Stimulated activated CD8-positive, alpha-beta memory T cell treated with anti-CD3 and anti-CD28 coated beads, Interleukin-15, amount 100 ng/mL, for 48 hours (primary cell): ENCODE measurements at places on chromosomes 5 and 9.

GRCh38 chr9:93120846-93121315, 13.2 kb downstream of the NINJ1 start:
- DNase-seq: no peak

- no peak for DNase-seq
These were observed 3.2 kb downstream of the TNFAIP8 start for GRCh38 chr5:119358901-119359603.

- no peak for DNase-seq
These were observed 50.2 kb downstream of the PPP2R2B start for GRCh38 chr5:146828385-146828784.

GRCh38 chr5:177496727-177497291, 595 bp downstream of the PDLIM7 start:
- DNase-seq: no peak

DNA sequence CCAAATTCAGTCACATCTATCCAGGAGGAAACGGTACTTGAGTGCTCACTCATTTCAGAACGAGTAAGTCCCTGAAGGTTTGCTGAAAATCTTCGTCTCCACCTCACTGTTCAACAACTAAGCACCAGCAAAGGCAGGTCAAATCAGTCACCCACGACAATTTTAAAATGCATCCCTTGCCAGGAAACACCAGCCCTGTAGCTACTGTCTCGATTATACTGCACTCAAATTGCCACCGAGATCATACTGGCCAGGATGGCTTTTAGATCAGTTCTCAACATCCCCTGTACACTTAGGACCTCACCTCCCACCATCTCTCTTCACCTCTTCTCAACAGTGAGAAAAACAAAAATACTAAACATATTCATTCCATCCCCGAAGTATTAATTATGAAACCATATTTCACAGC, 298.6 kb downstream of the AGTPBP1 start:
- DNase-seq: no peak

GRCh38 chr9:94911986-94912635, 185.6 kb downstream of the AOPEP start:
- no peak for DNase-seq

- no peak for DNase-seq
These were observed 988.2 kb upstream of the ARRDC3 start for GRCh38 chr5:92371171-92371888.

- DNase-seq: no peak
These were observed 85.8 kb upstream of the IL6ST start for GRCh38 chr5:56080375-56081052.

DNA sequence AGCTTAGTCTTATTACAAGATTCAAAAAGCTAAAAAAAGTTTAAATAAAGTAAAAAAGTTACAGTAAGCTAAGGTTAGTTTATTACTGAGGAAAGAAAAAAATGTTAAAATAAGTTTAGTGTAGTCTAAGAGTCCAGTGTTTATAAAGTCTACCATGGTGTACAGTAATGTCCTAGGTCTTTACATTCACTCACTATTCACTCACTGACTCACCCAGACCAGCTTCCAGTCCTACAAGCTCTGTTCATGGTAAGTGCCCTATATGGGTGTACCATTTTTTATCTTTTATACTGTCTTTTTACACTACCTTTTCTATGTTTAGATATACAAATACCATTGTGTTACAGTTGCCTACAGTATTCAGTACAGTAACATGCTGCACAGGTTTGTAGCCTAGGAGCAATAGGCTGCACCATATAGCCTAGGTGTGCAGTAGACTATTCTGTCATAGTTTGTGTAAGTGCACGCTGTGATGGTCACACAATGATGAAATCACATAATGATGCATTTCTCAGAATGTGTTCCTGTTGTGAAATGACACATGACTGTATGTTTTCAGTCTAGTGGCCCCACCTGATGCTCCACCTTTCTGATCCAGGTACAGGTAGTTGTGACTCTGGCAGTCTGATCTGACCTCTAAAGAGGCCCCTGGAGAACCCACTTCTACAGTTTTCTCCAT, 45.7 kb downstream of the SNX18 start:
- DNase-seq: no peak

DNA sequence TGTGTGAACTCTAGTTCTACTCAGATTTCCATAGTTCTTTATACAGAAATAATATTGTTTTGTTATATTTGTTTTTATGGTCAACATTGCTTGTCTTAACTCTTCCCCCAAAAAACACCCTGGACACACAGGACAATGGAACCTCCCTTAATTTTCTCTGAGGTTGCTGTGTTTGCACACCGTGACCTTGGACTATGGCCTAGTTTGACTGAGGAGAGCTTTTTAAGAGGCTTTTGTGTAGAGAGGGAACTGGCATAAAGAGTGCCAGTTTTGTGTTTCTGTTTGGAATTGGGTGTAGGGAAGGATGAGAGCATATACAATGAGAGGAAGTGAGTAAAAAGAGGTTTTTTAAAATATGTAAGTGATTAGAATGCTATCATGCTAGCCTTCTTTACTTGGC, 101.1 kb upstream of the MEF2C start:
- DNase-seq: no peak

GRCh38 chr5:142900927-142901326, 130.8 kb downstream of the ARHGAP26 start:
- DNase-seq: no peak

DNA sequence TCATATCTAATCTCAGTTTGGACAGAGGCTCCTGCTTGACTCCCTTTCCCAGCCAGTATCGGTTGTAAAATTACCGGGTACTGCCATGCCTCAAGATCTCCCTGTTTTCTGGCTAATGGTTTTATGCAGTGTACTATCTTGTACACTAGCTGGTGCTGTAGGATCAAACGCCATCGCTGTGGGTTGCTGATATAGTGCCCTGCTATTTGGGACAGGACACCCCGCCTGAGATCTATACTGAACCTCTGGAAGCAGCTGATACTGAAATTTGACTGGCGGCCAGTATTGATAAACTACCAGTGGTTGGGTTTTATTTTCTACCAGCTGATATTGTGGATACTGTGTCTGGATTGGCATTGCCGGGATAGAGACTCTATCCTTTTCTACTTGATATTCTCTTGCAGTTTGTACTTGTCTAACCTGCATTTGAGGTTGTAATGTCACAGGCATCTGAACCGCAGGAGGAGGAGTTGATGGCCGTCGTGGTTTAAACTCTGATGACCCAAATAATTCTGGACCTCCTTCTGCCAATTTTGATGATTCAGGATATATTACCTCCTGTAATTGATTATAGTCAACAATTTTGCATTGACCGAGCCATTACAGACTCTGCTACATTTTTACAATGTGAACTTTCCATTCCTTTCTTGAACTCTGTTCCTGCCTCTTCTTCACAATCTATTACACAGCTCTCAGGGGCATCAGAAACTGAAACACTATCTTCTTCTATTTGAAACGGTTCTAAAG, 112.5 kb upstream of the LARP1 start:
- DNase-seq: no peak

- peak; percentile 13 for DNase-seq
These were observed at the start of gene RHOBTB3 for GRCh38 chr5:95730730-95731570. RHOBTB3 (plus strand) TSS chr5:95731336; CDS start chr5:95731683, 347 bp downstream.

DNA sequence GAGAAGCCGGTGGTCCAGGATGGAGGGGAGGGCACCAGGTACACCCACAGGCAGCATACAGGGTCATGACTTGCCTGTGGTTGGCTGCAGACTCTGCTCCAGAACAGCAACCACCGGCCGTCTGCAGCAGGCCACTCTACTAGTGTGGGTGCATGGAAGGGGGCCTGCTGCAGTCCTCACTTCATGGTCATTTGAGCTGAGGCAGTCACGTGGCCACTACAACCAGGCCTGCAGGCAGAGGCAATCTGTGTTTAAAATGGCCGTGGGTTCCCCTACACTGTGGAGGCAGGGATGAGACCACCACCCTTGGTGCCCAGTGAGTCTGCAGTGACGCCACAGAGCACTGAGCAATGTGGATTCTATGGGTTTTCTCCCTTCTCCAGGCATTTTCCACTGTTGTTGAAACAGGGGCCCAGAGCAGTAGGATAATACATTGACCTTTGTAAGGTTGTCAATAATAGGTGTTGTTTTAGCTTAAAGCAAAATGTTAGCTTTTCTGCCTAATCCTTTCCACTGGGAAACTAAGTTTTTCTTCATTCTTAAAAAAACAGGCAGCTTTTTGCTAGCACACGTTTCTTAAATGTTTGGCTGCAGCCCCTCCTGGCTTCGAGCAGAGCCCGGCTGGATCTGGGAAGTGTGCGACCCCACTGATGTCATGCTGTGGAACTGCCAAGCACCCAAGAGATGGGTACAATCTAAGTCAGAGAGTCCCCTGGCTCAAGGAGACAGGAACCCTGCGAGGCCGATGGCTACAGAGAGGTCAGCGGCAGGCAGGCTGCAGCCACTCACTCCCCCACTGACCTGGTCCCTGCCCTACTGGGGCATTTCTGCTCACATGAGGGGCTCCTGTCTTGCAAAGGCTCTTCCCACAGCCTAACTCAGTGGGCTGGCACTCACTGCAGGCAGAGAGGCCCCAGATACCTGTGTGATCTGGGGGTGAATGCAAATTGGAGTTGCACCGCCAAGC, 21.2 kb downstream of the GADD45G start:
- DNase-seq: no peak

DNA sequence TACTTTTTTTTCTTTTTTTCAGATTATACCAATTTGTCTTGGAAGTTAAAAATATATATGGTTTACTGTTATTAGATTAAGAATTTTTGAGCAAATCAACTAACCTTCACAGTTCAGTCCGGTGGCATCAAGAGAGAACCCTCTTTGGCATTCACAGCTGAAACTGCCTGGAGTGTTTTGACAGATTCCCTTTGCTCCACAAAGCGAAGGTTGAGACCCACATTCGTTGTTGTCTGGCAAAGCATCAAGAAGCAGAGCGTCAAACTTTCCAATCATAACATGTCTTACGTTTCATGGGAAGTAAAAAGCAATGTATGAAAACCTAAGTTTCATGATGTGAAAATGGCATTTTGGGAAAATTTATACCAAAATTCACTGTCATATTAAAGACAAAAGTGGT, 190.2 kb downstream of the SLC12A2 start:
- DNase-seq: no peak

- no peak for DNase-seq
These were observed 35.9 kb downstream of the KIF2A start for GRCh38 chr5:62341783-62342475.

DNA sequence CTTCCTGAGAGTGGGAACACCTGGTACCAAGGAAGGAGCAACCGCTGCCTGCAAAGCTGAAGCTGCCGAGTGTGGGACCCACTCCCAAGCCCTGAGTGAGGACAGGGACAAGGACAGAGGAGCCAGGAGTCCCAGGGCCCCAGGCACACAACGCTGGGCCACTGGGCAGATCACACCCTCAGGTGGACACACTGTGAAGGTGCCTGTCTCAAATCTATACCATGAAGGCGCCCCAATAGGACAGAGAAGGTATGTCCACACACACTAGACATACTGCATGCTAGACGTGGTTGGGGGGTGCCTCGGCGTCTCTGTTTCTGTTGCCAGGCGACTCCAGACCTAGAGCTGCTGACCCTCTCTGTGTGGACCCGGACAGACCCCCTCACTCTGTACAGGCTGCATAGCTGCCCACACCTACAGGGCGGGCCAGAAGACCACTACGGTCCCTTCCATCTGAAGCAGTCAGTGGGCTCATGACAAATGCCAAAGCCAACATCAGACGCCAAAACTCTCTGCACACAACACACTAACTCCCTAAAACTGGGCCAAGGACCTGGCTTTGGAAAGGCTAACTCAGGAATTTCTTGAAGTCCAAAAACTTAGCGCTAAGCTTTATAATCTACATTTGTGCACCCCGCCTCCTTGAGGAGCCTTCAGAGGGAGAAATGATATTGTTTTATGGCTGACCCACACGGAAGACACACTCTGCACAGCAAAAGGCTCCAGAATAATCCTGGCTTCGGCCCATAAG, 60.7 kb downstream of the ROR2 start:
- no peak for DNase-seq

DNA sequence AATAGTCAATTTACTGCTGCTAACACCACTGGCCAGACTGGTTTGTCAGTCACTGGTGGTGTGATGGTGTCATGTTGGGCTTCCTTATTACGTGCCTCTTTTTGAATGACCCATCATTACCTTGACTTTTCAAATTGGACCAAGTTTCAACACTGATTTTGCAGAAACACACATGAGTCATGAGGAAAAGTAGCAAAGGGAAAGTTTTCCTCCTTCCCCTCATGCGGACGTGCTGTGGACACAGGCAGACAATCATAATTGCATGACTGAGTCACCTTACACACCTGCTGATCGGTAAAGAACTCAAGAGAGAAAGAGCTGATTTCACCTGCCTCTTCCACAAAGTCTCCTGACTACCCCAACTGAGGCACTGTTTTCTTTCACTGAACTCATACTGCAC, 324.5 kb downstream of the ARRDC3 start:
- DNase-seq: no peak

- DNase-seq: no peak
These were observed 11.7 kb upstream of the CFAP157 start for GRCh38 chr9:127694890-127695720.

- DNase-seq: no peak
These were observed 343.6 kb downstream of the LRRC70 start for GRCh38 chr5:62922191-62922590.

DNA sequence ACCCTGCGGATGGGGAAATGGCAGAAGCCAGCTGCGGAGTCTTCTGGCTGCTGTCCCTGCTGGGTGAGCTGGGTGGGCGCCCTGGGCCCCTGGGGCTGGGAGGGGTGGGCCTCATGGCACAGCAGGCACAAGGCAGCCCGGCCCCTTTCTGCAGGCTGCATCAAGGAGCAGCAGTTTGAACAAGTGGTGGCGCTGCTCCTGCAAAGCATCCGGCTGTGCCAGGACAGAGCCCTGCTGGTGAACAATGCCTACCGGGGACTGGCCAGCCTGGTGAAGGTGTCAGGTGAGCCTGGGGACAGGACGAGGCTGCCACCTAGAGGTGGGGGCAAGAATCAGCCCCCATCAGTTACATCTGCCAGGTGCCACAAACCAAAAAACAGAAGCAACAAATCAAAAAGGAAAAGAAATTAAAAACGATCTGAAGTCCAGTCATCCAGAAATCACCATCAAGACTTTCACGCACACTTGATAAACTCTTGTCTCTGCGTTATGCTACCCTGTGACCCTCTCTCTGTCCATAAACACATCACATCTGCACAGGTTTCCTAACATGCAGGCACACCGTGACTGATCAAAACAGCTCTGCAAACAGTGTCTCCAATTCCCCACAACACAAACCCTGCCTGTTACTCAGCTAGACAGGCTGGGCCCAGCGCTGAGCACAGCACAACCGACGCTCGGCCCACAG, 13.9 kb downstream of the REXO4 start:
- DNase-seq: peak; percentile 28

DNA sequence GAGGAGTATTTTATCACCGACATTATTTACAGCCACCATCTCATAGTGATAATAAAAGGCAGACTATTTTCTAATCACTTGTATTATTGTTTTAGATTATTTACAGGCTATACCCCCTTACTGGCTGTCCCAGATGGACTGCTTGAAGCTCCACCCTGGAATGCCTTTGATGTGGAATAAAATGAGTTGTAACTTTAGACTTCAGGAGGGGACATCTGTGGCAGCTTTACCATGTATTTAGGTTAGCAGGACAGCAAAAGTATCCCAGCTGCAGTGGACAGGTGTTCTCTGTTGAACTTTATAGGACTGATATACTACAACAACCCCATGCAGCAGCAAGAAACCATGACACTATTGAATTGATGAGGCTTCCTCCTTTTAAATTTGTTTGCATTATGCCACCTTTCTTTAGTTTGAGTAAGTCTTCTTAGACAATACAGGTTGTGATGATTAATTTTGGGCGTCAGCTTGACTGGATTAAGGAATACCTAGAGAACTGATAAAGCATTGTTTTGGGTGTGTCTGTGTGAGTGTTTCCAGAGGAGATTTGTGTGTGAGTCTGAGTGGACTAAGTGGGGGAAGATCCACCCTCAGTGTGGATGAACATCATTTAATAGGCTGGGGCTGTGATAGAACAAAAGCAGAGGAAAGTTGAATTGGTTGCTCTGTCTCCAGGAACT, 29.2 kb upstream of the C9orf57 start:
- DNase-seq: no peak
